Stimulated activated CD4-positive, alpha-beta T cell treated with anti-CD3 and anti-CD28 coated beads, Interleukin-12 subunit alpha, Interleukin-12 subunit beta, amount 100 ng/mL, for 24 hours (primary cell): ENCODE measurements at places on chromosomes 2 and 18.

DNA sequence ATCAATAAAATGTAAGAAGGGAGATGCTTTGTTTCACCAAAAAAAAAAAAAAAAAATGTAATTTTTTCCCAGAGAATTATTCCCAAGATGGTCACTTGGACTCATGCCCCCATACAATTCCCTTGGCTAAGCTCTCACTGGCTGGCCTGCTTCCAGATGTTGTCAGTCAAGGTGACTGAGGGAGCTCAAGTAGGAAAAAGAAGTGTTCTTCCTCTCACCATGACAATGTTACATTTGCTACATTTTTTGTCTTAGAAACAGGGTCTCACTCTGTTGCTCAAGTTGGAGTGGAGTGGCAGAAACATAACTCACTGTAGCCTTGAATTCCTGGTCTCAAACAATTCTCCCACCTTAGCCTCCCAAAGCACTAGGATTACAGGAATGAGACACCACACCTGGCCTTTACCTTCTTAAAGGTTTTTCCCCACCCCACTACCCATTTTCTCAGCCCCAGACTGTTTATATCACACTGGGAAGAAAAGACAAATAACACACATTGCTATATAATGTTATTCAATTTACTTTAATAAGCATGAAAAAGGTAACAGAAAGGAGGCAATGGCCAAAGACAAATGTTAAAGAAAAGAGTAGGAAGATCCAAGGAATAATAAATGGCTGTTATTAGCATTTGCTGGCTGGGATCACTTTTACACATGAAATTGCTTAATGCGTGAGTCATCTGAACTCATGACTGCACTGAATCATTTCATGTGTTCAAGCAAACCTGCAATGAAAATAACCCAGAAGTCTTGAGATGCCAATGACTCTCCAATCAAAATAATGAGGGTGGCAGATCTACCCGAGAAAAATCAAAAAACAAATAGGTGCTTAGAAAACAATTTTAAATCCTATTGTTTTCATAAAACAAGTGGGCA is 45.2 kb downstream of the ACVR1 start:
- DNase-seq: no peak

- DNase-seq: no peak
These were observed 94.1 kb upstream of the ST8SIA3 start for GRCh38 chr18:57258131-57258777.

DNA sequence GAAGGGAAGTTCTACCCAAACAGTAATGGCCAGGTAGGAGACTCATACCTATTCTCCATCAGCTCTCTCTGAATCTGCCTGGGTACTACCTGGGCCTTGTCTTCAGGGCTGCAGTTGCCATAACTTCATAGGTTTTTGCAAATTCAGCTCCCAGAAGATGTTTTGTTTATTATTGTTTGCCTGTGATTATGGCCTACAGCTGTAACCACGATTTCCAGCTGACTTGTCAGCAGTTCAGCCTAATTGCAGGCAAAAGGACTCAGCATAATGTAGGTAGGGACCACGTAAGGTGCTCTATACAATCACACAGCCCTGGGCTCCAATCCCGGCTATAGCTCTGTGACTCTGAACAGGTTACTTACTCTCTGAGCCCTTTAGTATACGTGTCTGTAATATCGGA is 187.0 kb upstream of the FN1 start:
- DNase-seq: no peak

GRCh38 chr2:128305555-128306080 is 13.1 kb downstream of the HS6ST1 start:
- DNase-seq: no peak

DNA sequence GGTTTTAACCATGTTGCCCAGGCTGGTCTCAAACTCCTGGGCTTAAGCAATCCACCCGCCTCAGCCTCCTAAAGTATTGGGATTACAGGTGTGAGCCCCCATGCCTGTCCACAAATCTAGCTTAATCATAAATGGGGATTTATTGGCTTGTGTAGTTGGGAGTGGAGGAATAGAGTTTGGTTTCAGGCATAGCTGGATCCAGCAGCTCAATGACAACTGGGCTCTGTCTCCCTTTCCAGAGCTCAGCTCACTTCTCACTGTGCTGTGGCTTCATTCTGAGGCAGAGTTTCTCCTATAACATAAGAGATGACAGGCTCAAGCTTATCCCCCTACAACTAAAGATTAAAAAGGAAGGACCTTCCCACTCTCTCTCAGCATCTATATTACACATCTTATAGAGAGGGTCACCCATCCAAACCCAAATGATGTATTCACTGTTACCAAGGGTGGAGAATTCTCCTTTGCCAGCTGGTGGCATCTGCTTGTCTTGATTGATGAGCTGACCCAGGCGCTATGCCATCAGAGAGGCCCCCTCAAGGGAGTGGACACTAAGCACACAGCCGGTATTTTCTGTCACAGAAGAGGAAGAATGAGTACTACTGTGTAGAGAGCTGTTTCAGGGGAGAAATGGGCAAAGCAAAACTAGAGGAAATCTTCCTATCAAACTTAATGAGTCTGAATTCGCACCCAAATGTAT is 280.4 kb downstream of the PTPRM start:
- DNase-seq: no peak

GRCh38 chr18:71028285-71028762 is 739.5 kb downstream of the SOCS6 start:
- DNase-seq: no peak

GRCh38 chr2:108490506-108491122 is 41.6 kb downstream of the GCC2 start:
- no peak for DNase-seq

DNA sequence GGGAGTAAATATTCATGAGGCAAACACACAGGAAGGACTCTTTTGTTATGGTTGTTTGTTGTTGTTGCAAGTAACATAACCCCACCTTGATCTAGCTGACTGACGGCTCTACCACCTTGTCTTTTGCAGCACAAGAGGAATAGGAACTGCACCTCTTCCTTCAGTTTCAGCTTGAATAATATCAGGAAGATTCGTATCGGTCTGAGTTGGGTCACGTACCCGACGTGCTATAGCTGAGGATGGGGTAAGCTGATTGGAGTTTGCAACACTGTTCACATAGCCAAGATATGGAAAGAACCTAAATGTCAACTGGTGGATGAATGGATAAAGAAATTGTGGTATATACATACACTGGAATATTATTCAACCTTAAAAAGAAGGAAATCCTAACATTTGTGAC is 14.5 kb upstream of the IL1RN start:
- DNase-seq: no peak

DNA sequence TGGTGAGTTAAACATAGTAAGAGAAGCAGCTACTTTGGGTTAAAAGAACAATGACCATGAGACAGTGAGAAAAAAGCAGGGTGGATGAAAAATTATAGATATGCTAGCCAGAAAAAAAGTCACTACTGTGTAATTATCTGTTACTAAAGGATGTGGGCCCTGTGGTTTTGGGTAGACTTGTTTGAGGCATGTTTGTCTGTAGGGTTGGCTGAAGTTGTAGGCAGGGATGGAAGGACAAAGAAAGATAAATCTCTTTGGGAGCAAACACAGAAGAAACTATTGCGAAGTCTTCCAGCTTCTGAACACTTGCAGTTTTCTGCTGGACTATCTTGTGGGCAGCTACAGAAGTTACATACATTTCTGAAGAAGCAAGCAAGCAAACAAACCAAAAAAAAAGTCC is 28.2 kb downstream of the RND3 start:
- DNase-seq: no peak

DNA sequence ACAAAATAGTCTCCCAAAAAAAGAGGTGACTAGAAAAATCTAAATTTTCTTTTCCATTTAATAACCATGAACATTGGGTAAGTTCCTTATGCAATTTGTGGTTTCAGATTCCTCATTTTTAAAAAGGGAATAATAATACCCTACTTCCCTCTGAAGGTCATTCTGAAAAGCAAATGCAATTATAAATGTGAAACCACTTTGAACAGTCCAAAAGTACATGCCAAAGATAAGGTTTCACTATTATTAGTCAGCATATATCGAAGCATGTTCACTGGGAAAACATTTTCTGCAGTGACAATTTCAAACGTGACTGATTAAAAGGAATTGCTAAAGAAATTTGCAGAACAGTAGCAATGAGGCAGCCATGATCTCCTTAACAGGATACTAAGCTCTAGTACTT is 100.1 kb upstream of the RNF152 start:
- no peak for DNase-seq

DNA sequence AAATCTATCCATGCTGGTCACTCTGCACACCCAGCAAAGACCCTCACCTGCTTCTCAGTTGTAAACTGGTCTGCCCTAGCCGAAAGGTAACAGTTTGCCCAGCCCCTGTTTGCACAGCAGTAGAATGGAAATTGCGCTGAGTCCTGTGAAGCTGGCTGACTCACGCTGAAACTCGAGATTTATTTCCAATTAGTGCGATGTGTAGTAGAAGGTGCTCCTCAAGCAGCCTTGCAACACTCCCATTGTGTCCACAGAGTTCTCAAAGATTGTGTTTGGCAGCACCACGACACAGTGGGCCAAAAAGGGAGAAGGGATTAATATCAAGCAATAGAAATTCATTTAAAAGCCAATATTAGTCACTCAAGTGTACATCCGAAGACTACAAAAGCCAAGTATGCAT is 21.7 kb upstream of the APCDD1 start:
- no peak for DNase-seq

DNA sequence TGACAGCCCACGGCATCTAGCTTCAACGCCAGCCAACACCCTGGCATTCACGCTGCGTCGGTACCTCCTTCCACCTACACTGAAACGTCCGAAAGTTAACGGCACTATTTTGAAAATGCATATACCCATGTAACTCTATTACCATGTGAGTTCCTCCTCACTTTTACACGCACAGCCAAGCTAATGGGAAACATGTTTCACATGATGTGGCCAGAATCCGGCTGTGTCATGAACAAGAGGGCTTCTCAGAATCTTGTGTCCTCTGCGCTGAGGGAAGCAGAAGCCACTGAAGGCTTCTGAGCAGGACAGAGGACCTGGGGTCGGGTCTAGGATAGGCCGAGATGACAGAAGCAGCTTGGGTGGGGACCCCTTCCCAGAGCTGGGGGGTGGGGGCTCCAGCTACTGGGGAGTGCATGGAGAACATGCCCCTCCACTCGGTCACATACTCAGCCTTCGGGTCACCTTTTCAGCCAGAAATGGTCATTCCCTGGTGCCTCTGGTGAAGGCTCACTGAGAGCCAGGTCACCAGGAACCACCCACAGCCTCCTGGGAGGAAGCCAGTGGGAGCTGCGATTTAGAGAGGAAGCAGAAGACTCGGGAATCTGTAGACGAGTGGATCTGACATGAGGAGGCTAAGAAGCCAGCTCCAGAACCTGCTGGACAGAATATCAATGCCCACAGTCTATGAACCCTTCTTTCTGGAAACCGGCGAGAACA is 41.5 kb downstream of the HDAC4 start:
- no peak for DNase-seq

DNA sequence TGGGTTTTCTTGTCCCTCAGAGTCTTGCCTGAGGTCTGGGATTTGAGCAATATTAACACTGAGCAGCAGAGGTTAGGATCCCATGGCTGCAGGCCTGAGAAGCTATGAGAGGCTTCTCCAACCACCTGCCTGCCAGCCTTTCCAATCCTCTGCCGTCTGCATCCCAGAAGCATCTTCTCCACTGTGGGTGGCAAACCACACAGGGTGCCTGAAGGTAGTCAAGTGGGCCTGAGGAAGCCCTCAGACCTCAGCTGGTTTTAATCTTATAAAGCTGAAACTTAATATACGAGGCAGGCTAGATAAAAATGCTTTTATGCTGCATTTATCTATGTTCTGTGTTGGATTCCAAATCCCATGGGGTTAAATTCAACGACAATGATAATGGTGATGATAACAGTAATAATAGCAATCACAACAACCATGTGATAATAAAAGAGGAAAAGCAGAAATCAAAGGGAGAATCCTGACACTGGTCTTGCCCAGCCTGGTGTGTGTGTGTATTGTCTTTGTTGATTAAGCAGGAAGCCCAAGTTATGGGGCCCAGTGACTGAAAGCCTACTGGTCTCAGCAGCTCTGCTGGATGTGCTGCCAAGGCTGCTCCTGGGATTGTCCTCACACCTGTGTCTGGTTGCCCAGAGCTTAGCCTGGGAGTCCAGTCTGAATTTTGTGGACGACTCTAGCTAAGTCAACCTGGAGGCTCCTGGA is 59.7 kb upstream of the LDAH start:
- DNase-seq: no peak

DNA sequence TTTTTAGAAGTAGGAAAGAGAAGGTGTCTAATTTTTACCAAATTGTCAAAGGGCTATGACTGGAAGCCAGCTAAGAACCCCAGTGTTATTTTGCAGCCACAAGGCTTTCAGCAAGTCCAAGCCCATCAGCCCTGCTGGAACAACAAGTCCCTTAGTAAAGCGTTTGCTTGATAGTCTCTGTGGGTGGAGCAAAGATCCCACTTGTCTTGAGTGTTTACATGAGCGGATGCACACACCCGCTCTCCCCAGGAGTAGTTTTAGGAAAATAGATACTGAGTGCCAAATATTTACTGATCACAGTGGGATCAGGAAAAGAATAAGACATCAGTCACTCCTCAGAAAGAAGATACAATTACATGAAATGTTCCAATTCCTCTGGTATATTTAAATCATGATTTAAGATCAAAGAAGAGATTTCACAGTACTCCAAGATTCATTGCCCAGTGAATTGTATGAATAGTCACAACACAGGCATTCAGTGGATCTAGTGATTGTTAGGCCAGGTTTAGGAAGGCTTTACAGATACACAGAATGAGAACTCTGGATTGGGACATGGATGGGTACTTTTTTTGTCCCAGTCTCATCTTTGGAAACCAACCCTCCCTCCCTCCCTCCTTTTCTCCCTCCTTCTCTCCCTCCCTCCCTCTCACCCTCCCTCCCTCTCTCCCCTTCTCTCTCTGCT is 514.9 kb downstream of the PTPRM start:
- DNase-seq: no peak

DNA sequence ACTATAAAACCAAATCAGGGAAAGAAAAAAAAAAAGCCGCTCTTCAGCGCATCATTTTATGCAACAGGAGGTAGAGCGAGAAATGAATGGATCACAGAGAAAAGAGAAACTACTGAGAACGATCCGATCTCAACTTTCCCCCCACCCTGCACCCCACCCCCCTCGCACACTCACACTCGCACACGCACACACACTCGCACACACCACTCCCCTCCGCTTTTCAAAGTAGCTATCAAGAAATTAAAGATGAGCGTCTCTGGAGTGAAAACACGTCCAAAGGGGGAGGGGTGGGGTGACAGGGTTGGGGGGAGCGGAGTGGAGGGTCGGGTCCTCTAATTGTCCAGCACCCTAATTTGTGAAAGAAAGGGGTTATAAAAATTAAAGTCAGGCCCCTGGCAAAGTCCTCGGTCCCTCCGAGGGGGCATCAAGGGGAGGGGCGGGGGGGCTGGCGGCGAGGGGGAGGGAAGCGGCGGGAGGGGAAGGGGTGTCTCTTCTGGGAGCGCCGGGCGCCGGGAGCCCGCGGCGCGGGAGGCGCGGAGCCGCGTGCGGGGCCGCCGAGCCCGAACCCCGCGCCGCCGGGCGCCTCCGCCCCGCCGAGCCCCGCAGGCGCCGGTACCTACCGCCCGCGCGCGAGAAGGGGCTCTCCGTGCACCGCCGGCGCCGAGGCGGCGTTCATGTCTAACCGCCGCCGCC is 428 bp downstream of the TCF4 start:
- no peak for DNase-seq

- DNase-seq: no peak
These were observed 360.3 kb upstream of the SPHKAP start for GRCh38 chr2:228541789-228542188.
